ENCODE measurements at places on chromosomes 5 and 9. TPM values are rescaled to one million over a fixed set of nuclear protein-coding genes. Genes with fewer than 3 reads are reported as not detected.

The SPATA31E1 gene
- 2.9 TPM for total RNA-seq

The SLC4A9 gene
- total RNA-seq = not detected

The ZNF879 gene
- 14.9 TPM for total RNA-seq

The AK1 gene
- 18.3 TPM for total RNA-seq

The NKD2 gene
- 1.9 TPM for total RNA-seq

The CDX1 gene
- 2.4 TPM for total RNA-seq

The ZNF189 gene
- total RNA-seq = 27.9 TPM

The PCDHA3 gene
- total RNA-seq = 4.3 TPM

The GFI1B gene
- total RNA-seq = 0.48 TPM

The IL4 gene
- not detected for total RNA-seq

The PKD2L2 gene
- total RNA-seq = 2.4 TPM

The AK8 gene
- total RNA-seq = 0.48 TPM

The C7 gene
- total RNA-seq = 32.3 TPM

The FGD3 gene
- 4.8 TPM for total RNA-seq

The TRUB2 gene
- 8.4 TPM for total RNA-seq

The TEX48 gene
- not detected for total RNA-seq

The NACC2 gene
- total RNA-seq = 23.4 TPM

The LCN12 gene
- total RNA-seq = not detected

The LIFR gene
- 82.3 TPM for total RNA-seq

The GRAMD2B gene
- 45.3 TPM for total RNA-seq

The INSL4 gene
- 4.8 TPM for total RNA-seq

The FOXD4L4 gene
- 1.9 TPM for total RNA-seq

The EQTN gene
- not detected for total RNA-seq

The TRIM14 gene
- 5.5 TPM for total RNA-seq

The LAMC3 gene
- 17.8 TPM for total RNA-seq

The PCDHB10 gene
- total RNA-seq = 5.5 TPM

The CA9 gene
- 13.0 TPM for total RNA-seq

The GDA gene
- 6.0 TPM for total RNA-seq

The MUSK gene
- total RNA-seq = 5.3 TPM

The PCA3 gene
- total RNA-seq = 8.4 TPM

The RAD17 gene
- total RNA-seq = 36.6 TPM

The DDX4 gene
- total RNA-seq = 4.1 TPM

The PCDHA9 gene
- total RNA-seq = 0.96 TPM
